NCI-H524 (cell line): ENCODE measurements at places on chromosomes 6 and 20.

DNA sequence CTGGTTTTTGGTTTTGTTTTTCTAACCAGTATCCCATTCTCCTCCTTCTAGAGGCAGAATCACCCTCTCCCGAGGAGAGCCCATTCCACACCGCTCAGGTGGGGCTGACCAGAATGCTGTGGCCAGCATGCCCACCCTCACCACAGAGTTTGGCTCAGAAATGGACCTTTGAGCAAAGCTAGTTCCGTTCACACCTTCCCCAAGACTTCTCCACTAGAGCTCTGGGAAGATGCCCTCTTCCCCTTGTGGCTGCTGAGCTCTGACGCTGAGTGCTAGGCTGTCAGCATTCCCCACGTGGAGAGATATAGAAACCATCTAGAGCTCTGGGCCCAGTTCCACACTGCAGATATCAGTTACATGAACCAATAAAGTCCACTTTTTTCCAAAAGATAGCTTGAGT lies 7.9 kb downstream of the GPLD1 start:
- DNase-seq = no peak

DNA sequence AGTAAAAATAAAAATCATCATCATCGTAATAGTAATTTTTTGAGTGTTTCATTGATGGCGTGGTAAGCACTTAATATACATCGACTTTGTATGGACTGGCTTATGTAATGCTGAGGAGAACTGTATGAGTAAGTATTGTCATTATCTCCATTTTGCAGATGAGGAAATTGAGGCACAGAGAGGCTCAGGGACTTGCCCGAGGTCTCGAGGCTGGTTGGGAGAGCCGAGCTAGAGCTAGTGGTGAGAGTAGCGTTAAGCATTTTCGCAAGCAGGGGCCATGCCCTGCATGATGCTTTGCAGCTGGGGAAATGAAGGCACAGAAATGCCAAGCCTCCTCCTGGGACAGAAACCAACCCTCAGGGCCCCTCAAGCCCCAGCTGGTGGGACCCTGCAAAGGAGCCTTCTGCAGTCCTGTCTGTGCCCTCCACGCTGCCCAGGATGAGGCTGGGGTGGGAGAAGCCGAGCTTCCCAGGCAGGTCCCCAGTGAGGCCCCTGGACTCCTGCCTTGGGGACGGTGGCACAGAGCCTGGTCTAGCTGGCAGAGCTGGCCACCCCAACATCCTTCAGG lies 31.1 kb upstream of the STX16 start:
- no peak for DNase-seq

DNA sequence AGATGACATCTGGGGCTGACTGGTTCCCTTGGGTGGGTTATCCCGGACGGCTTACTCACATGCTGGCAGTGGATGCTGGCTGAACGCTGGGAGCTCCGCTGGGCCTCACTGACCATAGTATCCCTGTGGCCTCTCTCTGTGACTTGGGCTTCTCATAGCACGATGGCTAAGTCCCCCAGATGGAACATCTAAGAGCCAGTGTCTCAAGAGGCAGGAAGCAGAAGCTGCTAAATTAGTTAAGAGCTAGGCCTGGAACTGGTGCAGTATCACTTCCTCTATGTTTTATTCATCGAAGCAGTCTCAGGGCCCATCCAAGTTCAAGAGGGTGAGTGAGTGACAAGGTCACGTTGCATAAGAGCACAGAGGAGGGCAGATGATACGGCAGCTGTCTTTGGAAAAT lies 116.5 kb upstream of the LAMP5 start:
- DNase-seq = peak; percentile 73

GRCh38 chr6:7604506-7604905 lies 14.5 kb downstream of the SNRNP48 start:
- DNase-seq = no peak

- no peak for DNase-seq
Measured at GRCh38 chr6:90369651-90370050, 73.0 kb upstream of the BACH2 start.

GRCh38 chr6:70221715-70222438 lies 81.0 kb downstream of the COL9A1 start:
- no peak for DNase-seq

DNA sequence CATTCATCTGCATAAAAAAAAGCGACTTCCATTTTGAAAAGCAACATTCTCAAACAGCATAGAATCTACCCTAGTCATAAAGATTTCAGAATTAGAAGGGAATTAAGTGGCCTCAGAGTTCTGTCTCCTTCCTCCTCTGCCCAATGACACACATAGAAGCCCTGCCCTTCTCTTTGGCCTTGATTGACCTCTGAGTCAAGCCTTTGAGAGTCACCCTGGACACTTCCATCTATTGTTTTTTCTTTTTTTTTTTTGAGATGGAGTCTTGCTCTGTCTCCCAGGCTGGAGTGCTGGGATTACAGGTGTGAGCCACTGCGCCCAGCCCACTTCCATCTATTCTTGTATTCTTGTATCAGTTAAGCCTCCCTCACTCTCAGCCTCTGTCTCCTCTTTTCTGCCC lies 44.8 kb upstream of the CTNNBL1 start:
- DNase-seq = no peak

DNA sequence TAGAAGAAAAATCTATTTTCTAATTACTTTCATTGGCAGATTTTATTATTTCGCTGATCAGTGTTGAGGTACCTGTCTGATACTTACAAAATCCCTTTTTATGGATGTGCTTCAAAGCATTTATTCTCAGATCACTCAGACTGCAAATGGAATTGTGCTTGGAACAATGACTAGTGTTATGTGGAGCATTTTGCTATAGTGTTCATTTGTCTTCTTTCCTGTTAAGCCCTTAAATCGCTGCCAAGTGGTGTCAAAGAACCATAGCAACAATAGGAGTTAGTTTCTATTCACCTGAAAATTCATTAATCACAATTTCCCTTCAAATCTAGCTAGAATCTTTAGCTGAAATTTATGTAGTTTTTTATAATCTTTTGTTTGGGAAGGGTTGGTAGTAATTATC lies 29.8 kb downstream of the SMPDL3A start:
- no peak for DNase-seq

GRCh38 chr6:53734473-53735299 lies 60.1 kb upstream of the LRRC1 start:
- peak; percentile 57 for DNase-seq

DNA sequence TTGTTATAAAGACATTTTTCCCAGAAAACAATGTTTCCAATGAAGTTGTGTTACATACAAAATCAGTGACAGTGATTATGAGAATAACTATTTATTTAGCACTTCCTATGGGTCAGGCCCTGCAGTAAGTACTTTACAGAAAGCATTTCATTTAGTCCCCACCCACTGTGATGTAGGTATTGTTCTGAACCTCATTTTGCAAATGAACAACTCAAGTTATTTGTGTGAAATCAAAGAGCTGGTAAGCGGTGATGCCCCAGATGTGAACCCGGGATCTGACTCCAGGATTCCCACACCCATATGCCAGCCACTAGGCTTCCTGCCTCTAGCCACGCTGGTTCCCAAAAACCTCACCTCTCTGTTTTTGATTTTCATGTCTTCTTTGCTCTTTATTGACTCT lies 30.9 kb downstream of the FAXC start:
- DNase-seq = no peak

GRCh38 chr6:111782192-111782809 lies 91.0 kb downstream of the FYN start:
- no peak for DNase-seq

- peak; percentile 30 for DNase-seq
Measured at GRCh38 chr20:52105442-52106422, 85.8 kb downstream of the ZFP64 start.

GRCh38 chr6:167528239-167528638 lies 203.4 kb downstream of the TTLL2 start:
- no peak for DNase-seq

DNA sequence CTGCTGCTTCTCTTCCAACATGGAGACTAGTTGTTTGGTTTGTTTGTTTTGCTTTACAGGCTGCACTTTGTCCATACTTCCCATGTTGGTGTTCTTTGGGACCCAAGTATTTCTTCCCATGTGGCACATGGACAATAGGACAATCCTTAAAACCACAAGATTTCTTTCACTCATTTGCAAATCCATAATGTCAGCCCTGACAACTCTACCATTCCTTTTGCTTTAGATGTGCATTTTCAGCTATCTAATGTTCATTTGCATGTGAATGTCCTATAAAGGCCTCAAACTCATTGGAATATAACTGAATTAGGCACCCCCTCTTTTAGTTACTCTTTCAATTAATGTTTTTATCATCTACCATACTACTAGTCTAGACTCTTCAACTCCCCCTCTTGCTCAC lies 16.7 kb downstream of the THEMIS start:
- no peak for DNase-seq

GRCh38 chr6:138245751-138246150 lies 27.5 kb upstream of the PBOV1 start:
- no peak for DNase-seq

- DNase-seq = no peak
Measured at GRCh38 chr20:61230166-61230565, 21.9 kb upstream of the CDH4 start.

DNA sequence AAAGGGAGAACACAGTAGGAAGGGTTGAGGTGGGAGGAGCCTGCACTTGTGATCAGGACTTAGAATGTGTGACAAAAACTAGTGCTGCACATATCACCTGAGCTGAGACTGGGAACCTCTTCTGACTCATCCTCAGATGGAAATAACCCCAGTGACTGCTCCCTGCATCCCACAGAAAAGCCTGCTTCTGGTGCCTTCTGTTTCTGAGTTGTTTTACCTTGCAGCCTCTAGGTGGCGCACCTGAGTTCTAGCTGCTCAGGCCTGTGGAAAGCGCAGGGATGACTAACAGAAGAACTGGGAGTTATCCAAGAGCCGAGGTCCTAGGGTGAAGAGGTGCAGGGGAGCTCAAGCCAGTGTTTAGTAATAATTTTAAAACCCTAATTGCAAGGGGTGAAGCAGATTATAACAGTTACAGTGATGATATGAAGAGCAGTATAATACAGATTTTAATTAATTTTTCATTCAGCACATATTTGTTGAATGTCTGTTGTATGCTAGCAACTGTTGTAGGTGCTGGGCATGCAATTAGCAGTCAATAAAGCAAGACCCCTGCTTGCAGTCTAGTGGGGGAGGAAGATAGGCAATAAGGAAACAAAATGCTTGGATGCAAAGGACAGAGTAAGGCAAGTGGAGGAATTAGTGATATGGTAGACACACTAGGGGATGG lies 302.5 kb downstream of the DHX35 start:
- DNase-seq = peak; percentile 19

DNA sequence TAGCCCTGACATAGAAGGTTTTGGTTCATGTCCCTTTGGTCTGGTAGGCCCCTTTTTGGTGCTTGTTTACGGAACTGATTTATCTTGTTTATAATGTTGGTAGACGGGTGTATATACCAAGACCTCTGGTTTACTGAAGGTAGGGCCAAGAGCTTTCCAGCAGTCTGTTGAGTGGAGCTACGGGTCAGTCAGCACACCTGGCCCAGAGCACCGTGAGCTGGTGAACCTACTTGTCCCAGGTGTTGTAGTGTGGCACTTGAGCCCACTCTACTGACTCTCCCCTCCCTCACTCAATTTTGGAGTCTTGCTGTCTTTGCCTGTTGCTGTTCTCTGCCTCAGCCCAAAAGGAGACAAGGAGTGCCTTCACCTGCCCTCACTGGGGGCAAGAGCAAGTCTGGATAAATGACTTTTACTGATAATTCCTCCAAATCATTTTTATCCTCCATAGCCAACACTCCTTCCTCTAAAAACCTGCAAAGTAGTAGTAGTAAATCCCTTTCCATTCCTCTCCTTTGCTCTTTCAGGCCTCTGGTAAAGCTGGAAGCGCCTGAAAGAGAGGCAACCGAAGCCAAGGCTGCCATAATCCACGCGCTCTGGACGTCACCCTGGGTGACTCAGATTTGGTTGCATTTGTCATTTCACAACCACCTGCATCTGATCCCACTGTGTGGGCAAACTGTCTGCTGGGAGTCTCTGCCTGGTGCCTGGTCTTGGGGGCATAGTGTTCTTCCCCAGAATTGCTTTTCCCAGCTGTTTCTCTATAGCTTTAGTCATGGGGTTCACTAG lies 22.2 kb downstream of the RREB1 start:
- DNase-seq = no peak

DNA sequence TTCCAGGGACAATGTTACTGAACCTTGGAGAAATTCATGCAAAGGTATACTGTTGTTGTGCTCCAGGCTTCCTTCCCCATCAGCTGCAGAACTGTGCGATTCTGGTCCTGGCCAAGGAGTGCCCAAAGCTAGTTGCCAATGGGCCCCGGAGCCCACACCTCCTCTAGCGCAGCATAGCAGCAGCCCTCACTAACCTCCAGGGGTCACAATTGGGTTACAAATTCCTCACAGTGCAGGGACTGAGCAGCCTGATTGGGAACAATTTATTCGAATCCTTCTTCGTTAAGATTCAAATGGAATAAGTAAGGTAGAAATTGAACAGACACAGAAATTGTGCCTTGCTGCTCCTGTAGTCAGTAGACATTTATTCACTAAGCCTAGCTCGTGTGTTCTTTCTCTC lies 284.9 kb downstream of the PRKN start:
- peak; percentile 89 for DNase-seq

- DNase-seq = no peak
Measured at GRCh38 chr6:36863670-36864540, 10.7 kb downstream of the PPIL1 start.

DNA sequence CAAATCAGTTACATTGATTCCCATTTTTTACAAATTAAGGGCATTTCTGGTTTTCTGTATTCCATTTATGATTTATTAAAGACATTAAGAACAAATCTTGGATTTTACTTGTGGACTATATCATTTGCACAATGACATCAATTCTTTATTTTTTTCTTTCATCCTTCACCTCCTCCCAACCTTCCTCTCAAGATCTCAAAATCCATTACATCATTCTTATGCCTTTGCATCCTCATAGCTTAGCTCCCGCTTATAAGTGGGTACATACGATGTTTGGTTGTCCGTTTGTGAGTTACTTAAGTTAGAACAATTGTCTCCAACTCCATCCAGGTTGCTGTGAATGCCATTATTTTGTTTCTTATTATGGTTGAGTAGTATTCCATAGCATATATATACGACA lies 752.8 kb downstream of the CD109 start:
- DNase-seq = no peak

DNA sequence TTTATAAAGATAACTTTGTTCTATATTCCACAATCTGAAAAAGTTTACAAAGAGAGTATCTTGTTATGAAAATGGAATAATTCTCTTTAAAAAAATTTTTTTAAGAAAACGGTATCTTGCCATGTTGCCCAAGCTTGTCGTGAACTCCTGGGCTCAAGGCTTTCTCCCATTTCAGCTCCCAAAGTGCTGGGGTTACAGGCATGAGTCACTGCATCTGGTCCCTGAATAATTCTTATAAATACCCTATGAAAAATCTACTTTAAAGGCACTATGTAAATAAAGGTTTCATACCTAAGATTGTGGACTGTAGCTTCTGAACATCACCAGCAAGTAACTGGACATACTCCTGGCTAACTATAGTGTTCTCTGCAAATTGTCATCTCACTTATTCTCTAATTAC lies 60.3 kb downstream of the SAMD3 start:
- no peak for DNase-seq

DNA sequence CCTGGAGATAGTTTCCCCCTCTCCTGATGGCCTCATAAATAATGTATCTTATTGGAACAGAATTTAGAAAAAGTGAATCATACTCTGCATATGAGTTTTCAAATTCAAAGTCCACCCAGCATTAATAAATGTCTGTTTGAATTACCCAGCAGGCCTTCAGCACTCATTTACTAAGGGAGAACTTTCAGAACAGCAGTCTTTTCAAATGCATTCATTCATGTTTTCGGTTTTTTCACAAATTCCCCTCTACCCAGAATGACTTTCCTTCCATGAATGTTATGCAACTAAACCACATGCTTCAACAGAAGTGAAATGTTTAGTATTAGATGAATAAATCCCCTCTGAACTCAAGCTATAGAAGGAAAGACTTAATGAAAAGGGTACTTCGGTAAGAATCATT lies 92.4 kb downstream of the RTN4IP1 start:
- no peak for DNase-seq

- peak; percentile 36 for DNase-seq
Measured at GRCh38 chr6:123770247-123770949, 33.3 kb upstream of the NKAIN2 start.
